ENCODE measurements at places on chromosomes 7 and 10.

DNA sequence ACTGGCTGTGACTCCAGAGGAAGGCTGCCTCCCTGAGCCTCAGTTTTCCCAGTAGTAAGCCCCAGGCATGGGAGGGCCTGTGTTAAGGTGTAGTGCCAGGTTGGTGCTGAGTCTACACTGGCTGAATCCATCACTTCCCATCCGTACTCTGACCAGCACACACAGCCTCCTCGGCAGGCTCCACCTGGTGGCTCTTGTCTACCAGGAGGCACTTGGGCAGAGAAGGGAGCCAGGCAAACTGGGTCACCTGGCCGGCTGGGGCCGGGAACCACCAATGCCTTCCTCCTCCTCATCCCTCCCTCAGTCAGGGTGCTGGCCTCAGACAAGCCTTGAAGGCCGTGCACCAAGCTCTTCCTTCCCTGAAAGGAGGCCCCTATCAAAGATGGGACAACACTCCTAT is 75.7 kb downstream of the CHST15 start:
- DNase-seq = no peak

DNA sequence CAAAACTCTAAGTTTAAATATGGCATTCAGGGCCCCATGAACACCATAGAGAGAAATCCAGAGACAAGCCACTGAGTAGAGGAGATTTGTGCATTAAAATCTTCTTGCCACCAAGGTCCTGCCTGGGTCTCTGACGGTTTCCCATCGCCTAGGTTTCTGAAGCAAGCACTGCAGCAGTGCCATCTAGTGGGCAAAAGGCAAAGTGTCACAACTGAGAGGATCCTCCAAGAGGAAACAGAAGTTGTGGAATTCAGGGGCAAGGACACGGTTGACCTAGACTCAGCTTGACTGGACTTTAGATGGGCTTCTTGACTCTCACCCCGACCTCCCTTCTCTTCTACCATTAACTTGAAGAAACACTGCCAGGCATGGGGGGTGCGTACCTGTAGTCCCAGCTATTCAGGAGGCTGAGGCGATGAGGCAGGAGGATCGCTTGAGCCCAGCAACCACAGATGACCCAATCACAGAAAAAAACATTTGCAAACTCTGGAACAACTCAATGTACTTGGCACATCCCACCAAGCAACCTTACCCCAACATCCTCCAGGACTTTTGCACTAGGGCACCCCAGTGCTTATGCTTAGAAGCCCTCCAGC is 604.1 kb downstream of the GALNT17 start:
- peak; percentile 67 for DNase-seq

- no peak for DNase-seq
Observed at GRCh38 chr10:27341001-27341400, 100.4 kb upstream of the ACBD5 start.

GRCh38 chr7:28069807-28070206 is 110.8 kb downstream of the JAZF1 start:
- no peak for DNase-seq

GRCh38 chr10:71608819-71609768 is 110.5 kb downstream of the C10orf105 start:
- peak; percentile 87 for DNase-seq

DNA sequence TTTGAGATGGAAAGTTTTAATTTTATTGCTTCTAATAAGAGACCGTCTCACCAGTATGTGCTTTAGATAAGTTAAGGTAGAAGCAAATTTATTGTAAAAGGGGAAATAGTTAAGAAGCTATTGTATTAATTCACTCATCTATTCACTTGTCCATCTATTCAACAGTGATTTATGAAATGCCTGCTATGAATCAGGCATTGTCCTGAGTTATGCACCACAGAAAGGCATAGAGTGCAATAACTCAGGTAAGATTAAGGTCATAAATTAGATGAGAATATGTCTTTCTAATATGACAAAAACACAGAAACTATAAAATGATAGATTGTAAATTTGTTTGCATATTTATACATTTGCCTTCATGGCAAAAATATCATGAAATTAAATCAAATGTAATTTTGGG is 379.3 kb upstream of the PCDH15 start:
- no peak for DNase-seq

GRCh38 chr7:18958627-18959026 is 158.8 kb downstream of the TWIST1 start:
- no peak for DNase-seq

DNA sequence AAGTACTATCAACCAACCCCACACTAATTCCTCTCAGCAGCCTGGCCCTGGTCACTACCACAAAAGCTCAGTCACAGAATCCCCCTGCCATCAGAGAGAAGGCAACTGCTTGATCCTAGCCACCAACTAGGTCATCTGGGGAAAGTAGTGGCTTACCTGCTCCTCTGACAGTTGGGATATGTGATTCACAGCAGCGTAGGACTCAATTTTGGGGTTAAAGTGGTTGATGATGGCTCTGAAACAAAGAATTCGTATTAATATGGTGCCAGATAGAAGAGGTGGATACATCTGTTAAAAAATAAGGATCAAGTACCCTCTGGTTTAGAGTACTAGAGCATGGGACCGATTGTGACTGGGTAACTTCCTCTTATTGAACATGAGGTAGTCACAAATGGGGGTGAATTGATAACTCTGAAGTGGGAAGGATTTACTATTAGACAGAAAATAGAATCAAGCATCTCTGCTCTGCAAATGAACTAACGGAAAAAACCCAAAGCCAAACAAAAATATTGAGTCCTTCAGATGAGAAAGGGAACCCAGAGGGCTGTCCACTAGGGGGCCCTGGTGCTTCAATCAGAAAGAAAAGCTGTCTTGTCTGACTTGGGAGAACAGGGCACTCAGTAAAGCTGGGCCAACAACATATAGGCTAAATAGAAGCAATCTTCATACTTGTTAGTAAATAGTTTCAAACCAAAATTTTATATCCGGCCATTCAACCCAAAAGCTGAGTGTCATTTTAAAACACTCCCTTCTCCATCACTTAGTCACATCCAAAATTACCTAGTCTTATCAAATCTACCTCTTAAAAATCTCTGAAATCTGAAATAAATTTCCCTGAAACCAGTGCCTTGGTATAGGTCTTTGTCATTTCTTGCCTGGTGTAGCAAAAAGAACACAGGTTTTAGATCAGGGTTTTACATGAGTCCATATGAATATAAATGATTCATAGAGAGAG is 45.9 kb upstream of the KCNIP2 start:
- peak; percentile 69 for DNase-seq

DNA sequence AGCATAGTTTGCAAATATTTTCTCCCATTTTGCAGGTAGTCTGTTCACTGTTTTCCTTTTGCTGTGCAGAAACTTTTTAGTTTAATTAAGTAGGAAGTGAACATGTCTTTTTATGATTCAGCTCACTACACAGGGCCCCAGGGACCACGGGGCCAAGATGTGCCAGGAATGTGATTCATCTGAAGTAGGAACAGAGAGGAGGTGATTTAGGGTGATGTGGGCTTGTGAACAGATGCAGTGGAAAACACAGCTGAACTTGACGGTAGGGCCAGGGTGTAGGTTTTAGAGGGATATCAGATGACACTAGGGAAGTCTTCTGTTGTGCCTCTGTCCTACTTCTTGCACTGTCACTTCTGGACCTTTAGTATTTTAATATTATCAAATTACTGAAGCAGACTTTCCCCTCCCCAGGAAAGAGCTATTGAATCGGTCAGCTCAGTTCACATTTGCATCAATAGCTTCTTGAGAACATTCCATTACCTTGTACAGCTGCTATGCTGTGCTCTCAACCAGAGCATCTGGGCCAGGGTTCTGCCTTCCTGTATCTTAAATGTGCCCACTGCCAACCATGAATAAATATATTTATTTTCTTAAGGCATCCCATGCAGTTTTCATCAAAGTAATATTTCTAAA is 96.9 kb downstream of the OSBPL3 start:
- no peak for DNase-seq

DNA sequence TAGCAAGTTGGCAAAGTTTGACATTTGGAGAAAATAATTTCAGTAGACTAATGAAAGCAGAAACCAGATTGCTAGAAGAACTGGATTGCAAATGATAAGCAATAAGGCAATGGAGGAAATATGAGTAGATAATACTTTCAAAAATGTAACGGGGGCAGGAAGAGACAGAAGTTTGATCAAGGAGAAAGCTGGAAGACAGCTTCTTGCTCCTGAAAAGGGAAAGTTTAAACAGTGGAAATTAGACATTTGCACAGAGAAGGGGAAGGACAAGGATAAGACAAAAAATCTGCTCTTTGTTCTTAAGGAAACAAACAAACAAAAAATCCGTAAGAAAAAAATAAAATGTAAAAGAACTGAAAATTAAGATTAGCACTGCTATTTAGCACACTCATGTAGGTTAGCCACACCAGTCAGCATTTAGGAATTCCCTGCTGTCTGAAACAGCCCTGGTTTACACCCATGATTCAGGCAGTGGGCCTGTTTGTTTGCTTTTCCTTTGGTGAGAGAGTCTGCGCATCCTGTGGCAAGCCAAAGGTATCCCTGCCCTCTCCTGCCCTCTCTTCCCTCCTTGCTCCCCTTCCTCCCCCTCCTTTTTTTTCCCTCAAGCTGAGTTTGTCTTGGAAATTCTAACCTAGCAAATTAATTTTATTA is 104.3 kb upstream of the CAV2 start:
- no peak for DNase-seq

DNA sequence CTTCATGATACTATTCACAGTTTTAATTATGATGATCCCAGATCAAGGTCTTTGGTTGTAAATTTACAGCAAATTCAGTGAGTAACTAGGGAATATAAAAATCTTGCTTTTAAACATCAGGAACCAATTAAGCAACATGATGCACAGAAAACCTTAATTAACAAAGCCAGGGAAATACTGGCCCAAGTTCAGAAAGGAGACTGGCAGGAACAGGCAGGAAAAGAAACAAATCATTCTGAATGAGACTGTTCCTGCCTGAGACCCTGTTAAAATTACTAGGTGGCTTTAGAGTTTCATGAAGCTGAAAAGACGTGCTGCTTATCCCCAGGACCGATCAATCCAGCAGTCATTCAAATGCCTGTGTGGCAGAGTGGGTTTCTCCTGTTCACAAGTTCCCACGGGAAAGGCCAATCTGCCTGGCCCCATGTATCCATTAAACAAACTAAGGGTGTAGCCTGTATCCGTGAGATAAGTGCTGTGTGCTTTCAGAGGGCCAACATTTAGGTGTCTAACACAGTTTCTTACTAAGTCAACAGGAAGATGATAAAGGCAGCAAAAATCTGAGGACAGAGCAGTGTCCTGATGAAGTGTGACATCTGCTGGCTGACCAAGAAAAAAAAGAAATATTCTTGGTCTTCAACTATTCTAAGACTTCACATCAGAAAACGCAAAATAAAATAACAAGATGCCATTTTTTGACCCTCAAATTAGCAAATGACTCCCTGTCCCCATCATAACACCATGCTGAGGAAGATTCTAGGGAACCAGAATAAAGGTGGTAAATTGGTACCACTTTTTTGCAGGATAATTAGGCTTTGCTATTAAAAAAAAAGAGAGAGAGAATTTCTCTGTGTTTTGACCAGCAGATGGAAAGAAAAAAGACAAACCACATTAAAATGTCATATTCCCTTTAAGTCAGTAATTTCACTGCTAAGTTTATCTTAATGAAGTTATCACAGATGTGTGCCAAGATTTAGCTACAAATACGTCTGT is 34.2 kb downstream of the PUS7 start:
- DNase-seq = no peak

DNA sequence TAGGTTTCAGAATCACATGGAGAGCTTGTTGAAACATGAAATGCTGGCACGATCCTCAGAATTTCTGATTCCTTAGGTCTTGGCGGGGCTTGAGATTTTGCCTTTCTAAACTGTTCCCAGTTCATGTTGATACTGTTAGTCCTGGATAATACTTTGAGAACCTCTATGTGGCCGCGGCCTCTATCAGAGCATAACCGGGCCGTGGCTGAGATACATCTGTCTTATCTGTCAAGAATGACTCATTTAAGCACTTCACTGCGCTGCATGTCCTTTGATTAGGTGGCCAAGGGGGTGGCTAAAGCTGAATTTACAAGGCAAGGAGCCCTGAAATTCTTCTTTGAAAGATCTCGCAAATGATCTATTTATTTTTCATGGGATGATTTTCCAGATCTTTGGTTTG is 66.9 kb downstream of the GALNT17 start:
- DNase-seq = no peak

- no peak for DNase-seq
Observed at GRCh38 chr7:50641442-50642405, 76.5 kb upstream of the DDC start.

GRCh38 chr7:151237244-151238189 is 5.2 kb downstream of the CHPF2 start:
- DNase-seq = no peak

- DNase-seq = no peak
Observed at GRCh38 chr10:124560377-124561105, 98.9 kb downstream of the LHPP start.

- no peak for DNase-seq
Observed at GRCh38 chr10:122296363-122297120, 25.4 kb downstream of the BTBD16 start.

DNA sequence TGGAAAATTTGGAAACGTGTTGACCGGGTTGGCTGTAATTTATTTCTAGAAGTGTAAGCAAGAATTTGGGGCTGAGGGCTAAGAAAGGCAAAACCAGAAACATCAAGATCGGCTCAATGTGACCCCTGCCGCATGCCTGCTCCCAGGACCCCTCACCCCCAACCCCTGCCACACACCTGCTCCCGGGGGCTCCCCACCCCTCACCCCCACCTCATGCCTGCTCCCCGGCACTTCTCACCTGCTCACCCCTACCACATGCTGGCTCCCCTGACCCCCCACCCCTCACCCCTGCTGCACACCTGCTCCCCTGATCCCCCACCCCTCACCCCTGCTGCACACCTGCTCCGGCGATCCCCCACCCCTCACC is 19.0 kb upstream of the CFAP46 start:
- DNase-seq = no peak

DNA sequence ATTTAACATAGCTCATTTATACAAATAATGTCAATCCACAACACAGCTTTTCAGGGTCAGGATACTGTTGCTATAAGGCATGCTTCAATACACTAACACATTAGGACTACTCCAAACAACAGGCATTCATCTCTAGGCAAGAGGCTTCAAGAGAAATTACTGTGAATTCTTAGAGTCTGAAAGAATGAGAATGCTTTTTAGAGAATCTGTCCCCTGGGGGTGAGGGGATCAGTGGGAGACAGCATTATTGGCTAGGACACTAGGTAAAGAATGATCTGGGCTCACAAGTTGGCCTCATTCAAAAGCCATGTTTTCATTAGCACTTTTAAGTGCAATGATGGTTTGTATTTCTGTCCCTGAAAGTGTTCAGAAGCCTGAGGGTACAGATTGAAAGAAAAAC is 132.6 kb downstream of the SEMA3D start:
- DNase-seq = no peak

DNA sequence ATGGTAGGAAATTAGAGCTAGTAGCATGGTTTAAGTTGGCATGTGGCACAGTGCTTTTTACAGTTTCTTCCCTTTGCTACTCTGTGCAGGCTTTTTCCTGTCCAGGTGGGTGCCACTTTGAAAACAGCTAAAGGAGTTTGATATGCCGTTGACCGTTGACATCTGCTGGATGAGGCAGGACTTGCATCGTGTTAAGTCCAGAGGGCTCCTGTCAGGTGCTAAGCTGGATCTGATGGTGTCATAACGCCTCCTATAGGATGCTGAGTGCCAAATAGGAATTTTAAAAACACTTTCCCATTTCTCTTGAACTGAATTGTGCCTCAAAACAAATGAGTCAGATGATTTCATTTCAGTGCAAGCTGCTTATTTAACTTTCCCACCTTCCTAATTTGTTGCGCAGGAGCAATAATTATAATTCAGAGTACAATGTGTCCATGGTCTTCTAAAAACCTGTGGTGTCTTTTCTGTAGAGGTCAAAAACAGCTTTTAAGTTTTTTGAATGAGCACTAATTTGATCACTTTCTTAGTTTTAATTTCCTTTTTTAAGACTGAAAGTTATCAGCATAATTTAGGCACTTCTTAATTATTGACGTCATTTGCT is 178.3 kb downstream of the CDCA7L start:
- no peak for DNase-seq

All from omental fat pad (tissue), 4 donors.